Hair follicular keratinocyte (primary cell): ENCODE measurements at places on chromosomes 3 and 15. TPM values are rescaled to one million over a fixed set of nuclear protein-coding genes. Genes with fewer than 3 reads are reported as not detected.

The CNTN3 gene
- total RNA-seq = 0.23 and 1.9 TPM in 2 replicates

The DNAH12 gene
- not detected in 2 replicates for total RNA-seq

The ZNF80 gene
- total RNA-seq = not detected in 2 replicates

The TMEM212 gene
- total RNA-seq = not detected in 2 replicates

The LINGO1 gene
- not detected in 2 replicates for total RNA-seq

The LEKR1 gene
- 0.08 and 0.30 TPM in 2 replicates for total RNA-seq

The ANKDD1A gene
- total RNA-seq = 0.47 and 0.49 TPM in 2 replicates

The SAMD7 gene
- not detected in 2 replicates for total RNA-seq

The ZNF774 gene
- total RNA-seq = 1.7 and 2.9 TPM in 2 replicates

The ACTRT3 gene
- 1.9 and 4.4 TPM in 2 replicates for total RNA-seq

The HHLA2 gene
- not detected in 2 replicates for total RNA-seq

The ATP8B4 gene
- total RNA-seq = not detected in 2 replicates

The OSBPL10 gene
- total RNA-seq = 60.1 and 64.2 TPM in 2 replicates

The CTXND1 gene
- not detected in 2 replicates for total RNA-seq

The FOXB1 gene
- total RNA-seq = not detected in 2 replicates

The SH2D7 gene
- not detected in 2 replicates for total RNA-seq

The PCBP4 gene
- total RNA-seq = 44.2 and 57.0 TPM in 2 replicates

The ZNF717 gene
- total RNA-seq = 9.2 and 11.8 TPM in 2 replicates

The ABCC5 gene
- 7.3 and 7.5 TPM in 2 replicates for total RNA-seq

The SLC38A3 gene
- not detected in 2 replicates for total RNA-seq

The FMN1 gene
- 0.23 and 0.80 TPM in 2 replicates for total RNA-seq

The TM4SF18 gene
- total RNA-seq = 0.46 TPM in 1 of 2 replicates, not detected in the other

The CCDC33 gene
- not detected in 2 replicates for total RNA-seq

The GASK1A gene
- 0.91 and 0.94 TPM in 2 replicates for total RNA-seq

The SLC15A2 gene
- 0.99 and 2.2 TPM in 2 replicates for total RNA-seq

The BSN gene
- total RNA-seq = under 0.01 and 0.08 TPM in 2 replicates

The UPK1B gene
- total RNA-seq = 1.7 and 12.2 TPM in 2 replicates

The MCCC1 gene
- 6.6 and 7.9 TPM in 2 replicates for total RNA-seq

The NEK10 gene
- total RNA-seq = 0.04 and 0.23 TPM in 2 replicates

The AQR gene
- 16.4 and 20.1 TPM in 2 replicates for total RNA-seq

The ROPN1 gene
- not detected in 2 replicates for total RNA-seq

The ITIH4 gene
- total RNA-seq = 1.2 and 1.7 TPM in 2 replicates

The CHRM5 gene
- not detected in 2 replicates for total RNA-seq

The TUBGCP5 gene
- total RNA-seq = 8.6 and 14.9 TPM in 2 replicates

The KLHL6 gene
- total RNA-seq = 0.16 TPM in 1 of 2 replicates, not detected in the other

The CRYGS gene
- 0.23 and 0.84 TPM in 2 replicates for total RNA-seq

The AGTR1 gene
- 0.95 TPM in 1 of 2 replicates, not detected in the other for total RNA-seq

The RTP1 gene
- not detected in 2 replicates for total RNA-seq

The FBXW12 gene
- not detected in 2 replicates for total RNA-seq

The RAB6B gene
- 0.15 and 0.23 TPM in 2 replicates for total RNA-seq

The PLSCR2 gene
- total RNA-seq = not detected in 2 replicates

The VPS13C gene
- 9.9 and 15.3 TPM in 2 replicates for total RNA-seq

The MFAP1 gene
- total RNA-seq = 15.4 and 20.7 TPM in 2 replicates

The ERICH6 gene
- total RNA-seq = not detected in 2 replicates

The LOXL1 gene
- total RNA-seq = 12.8 and 16.4 TPM in 2 replicates

The CPN2 gene
- not detected in 2 replicates for total RNA-seq

The IL17RD gene
- total RNA-seq = 1.1 and 1.3 TPM in 2 replicates
